DMS53 (cell line): ENCODE measurements at places on chromosomes 5 and 9.

GRCh38 chr5:176694631-176695030, 47.3 kb downstream of the TSPAN17 start:
- DNase-seq, result no peak

DNA sequence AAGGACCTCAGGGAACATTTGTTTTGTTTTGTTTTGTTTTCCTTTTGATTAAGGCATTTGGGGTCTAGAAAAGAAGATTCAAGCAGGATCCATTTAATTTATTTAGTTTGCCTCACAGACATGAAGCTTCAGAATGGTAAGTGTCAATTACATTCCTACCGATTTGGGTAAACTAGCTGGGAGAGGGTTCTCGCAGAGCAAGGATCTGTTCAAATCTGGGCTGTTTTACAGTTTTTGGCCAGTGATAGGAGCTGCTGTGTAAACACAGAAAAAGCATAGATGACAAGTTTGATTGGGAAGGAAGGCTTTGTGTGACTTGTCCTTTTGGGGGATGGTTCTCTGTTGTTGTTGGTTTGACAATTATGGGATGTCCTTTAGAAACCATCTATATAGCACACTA, 470.3 kb upstream of the WWC1 start:
- DNase-seq, result no peak

DNA sequence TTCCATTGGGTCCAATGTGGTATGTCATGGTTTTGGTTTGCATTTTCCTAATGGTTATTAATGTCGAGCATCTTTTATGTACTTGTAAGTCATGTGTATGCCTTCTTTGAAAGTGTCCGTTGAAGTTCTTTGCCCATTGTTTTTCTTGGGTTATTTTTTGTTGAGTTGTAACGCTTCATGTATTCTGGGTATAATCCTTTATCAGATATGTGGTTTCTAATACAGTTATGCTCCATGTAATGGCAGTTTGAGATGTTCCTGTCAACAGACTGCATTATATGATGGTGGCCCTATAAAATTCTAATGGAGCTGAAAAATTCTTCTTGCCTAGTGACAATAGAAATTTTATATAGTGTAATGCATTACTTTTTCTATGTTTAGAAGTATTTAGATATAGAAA, 17.2 kb downstream of the RIC1 start:
- no peak for DNase-seq

DNA sequence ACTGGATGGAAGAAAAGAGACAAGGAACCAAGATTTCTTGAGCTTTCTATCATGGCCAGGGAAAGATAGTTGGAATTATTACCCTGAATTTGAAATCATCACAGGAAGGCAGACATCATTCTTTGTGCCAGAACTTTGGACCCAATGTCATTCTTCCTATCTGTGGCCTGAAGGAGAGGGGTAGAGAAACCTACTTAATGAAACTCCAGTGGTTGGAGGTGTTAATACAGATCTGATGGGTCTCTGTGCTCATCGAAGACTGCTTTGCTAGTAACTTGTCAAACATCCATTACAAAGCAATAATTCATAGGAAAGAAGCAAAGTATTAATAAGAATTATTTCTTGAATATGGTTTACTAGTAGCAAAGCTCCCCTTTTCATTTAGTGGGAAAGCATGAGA, 26.9 kb downstream of the PRLR start:
- DNase-seq, result no peak

- peak; percentile 69 for DNase-seq
These were observed 42.6 kb downstream of the NACC2 start for GRCh38 chr9:136052472-136052880.

- DNase-seq, result peak; percentile 75
These were observed 140.5 kb upstream of the PITX1 start for GRCh38 chr5:135174315-135175096.

DNA sequence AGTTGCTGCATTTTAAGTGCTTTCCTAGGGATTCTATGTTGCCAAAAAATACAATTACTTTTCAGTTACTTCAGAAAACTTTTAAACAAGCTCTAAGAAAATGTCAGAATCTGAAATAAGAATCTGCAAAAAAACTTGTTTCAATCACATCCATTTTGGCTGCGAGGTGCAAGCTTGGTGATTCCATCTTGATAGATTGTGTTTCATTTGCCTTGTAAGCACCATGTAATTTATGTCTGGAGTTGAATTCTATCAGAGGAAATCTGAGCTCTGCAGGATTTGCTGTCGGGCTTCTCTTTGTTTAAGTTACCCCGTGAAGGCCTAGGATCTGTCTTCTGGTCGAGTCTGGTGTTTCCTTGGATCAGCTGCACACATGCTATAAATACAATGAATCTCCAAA, 40.4 kb upstream of the MAN2A1 start:
- DNase-seq, result no peak

DNA sequence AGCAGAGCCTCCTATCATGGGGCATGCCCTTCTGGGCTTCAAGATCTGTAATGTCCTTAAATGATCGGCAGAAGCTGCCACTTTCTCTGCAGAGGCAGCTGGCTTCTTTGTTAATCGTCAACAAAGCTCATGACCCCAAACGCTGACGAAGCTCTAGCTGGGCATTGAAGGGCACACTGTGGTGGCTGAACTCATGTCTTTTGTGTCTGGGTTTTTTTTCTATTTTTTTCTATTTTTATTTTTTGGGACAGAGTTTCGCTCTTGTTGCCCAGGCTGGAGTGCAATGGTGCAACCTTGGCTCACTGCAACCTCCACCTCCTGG, 65.2 kb upstream of the ASS1 start:
- DNase-seq, result no peak

- DNase-seq, result peak; percentile 91
These were observed 176.9 kb upstream of the WWC1 start for GRCh38 chr5:168114444-168115017.

GRCh38 chr5:14032918-14033317, 88.4 kb upstream of the DNAH5 start:
- DNase-seq, result no peak

DNA sequence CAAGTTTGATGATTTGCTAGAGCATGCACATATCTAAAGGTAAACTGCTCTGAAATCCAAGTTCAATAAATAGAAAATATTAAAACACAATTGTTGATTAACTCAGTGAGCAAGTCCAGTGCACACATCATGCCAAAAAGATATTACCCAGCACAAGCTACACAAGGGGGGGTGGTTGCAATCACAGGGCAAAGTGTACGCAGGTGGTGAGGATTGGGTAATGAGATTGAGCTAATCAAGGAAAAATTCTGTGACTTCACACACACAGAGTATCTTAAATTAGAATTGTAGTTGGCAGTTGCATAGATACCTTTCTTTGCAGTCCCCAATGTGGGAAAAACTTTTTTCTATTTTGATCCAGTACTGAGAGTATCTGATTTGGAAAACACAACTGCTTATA, 156.1 kb upstream of the NTRK2 start:
- DNase-seq, result no peak

- no peak for DNase-seq
These were observed 173.6 kb downstream of the GAPVD1 start for GRCh38 chr9:125434986-125435775.

DNA sequence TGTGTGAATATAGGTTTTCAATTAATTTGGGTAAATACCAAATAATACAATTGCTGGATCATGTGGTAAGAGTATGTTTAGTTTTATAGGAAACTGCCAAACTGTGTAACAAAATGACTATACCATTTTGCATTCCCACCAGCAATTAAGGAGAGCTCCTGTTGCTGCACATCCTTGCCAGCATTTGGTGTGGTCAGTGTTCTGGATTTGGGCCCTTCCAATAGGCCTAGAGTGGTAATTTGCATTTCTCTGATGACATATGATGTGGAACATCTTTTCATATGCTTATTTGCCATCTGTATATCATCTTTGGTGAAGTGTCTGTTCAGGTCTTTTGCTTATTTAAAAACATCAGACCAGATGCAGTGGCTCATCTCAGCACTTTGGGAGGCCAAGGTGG, 11.6 kb upstream of the RFK start:
- no peak for DNase-seq

GRCh38 chr5:7500256-7500655, 104.3 kb downstream of the ADCY2 start:
- DNase-seq, result no peak

GRCh38 chr9:112669326-112669725, 48.6 kb downstream of the INIP start:
- DNase-seq, result no peak

GRCh38 chr5:133331941-133332340, 280.1 kb downstream of the HSPA4 start:
- DNase-seq, result no peak

GRCh38 chr9:76530458-76531110, 71.6 kb downstream of the GCNT1 start:
- peak; percentile 11 for DNase-seq

- no peak for DNase-seq
These were observed 47.1 kb upstream of the NEK6 start for GRCh38 chr9:124210697-124211096.
